A172 (cell line): ENCODE measurements at places on chromosomes 5 and 9.

GRCh38 chr9:121538221-121538620 is 38.6 kb upstream of the GGTA1 start:
- no peak for DNase-seq

GRCh38 chr5:13427827-13428557 is 516.5 kb downstream of the DNAH5 start:
- DNase-seq, result peak; percentile 1

DNA sequence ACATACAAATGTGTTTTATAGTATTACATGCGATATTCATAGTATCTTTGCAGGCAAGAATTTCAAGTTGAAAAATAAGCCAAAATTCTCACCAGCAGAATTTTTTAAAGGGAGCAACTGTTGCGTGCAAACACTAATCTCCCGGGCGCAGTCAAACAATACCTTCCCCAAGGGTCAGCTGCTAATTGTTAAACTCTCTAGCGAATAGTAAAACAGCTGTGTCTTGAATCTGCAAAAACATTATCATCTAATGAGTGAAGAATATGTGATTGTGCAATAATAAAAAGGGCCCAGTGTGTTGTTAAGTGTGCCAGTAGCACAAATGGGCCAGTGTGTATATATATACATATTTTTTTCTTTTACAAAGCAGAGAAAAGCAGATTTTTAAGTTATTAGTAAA is 131.4 kb downstream of the CCDC192 start:
- DNase-seq, result no peak

- DNase-seq, result peak; percentile 85
These were observed 26.6 kb upstream of the ABLIM3 start for GRCh38 chr5:149114403-149115312.

- DNase-seq, result peak; percentile 98
These were observed at the start of gene TOR4A for GRCh38 chr9:137277329-137278041. Gene TOR4A, plus strand, starts transcription at chr9:137277726. Its CDS starts 964 bp downstream, at chr9:137278690.

GRCh38 chr5:81169924-81170323 is 63.2 kb upstream of the CKMT2 start:
- DNase-seq, result no peak

DNA sequence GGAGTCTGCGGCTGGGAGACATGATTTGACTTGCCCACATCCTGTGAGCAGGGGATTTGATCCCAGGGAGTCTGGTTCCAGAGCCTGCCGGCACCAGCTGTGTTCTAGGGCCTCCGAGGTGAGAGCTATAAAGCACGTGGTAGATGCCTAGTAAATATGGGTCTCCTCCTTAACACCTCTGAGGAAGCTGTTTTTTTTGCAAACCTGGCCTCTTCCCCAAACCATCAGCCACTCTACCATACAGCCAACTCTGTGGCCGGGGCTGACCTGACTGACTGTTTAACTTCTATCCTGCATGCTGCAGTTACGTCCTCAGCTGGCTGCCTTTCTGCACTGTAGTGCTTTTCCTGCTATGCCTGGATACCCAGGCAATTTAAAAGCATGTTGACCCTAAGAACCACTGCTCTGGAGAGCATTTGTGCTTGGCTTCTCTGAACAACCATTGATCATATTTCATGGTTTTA is 220.5 kb downstream of the SLIT3 start:
- no peak for DNase-seq

GRCh38 chr5:481347-481746 is 38.4 kb downstream of the EXOC3 start:
- DNase-seq, result no peak

DNA sequence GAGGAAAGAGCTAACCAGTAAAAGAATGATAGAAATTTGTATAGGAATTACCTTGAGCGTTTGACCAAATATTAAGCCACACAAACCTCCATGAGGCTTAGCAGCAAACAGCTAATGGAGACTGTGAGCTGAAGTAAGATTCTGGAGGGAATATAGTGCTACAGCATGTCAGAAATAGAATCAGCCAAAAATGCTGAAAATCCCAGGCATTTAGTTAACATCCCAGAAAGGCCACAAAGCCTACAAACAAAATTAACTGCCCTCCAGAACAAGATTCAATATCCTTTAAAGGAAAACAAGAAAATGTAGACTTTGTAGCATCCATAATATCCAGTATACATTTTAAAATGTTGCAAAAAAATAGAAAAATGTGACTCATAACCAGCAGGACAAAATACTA is 257.8 kb upstream of the TUSC1 start:
- no peak for DNase-seq

DNA sequence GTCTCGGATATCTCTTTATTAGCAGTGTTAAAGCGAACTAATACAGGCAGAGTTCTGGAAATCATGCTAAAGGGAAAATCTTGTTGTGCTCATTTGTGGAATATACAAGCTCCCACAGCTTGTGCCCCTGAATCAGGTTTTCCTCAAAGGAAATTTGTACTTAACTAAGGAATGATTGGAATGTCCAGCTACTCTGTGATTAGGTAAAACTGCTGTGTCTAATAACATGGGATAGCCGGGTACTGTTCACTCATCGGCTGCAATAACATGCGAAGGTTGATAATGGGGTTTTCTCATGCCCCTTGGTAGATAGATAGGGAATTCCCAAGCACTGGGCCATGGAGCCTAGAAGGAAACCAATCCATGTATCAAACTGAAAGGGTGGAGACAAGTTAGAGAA is 306.7 kb downstream of the NR2F1-AS1 start:
- peak; percentile 48 for DNase-seq

DNA sequence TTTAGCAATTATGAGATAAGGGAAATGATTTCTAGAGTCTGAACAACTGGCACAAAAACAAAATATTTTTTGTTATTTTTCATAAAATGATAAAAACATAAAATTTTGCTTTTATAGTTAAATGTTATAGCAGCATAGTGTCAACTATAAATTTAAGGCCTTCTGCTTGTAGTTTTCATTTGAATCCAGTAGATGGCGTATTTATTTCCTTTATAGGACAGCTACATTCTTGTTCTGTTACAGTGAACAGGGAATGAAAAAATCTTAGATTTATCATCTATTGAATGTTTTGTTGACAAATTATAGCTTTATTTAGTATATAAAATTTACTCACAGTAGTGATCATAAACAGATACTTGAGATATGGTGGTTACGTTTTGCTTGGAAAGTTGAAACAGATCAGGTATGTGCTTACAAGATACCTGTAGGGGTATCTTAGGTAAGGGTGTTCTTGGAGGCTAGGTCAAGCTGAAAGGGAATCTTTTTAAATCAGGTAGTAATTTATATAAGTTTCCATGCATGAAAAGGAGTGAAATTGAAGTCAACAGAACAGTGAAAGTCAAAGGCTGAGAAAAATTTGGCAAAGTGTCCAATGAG is 239.3 kb upstream of the GRIN3A start:
- peak; percentile 48 for DNase-seq

- DNase-seq, result peak; percentile 47
These were observed 234.6 kb upstream of the CD180 start for GRCh38 chr5:67431191-67431590.

- no peak for DNase-seq
These were observed 59.3 kb downstream of the RAPGEF6 start for GRCh38 chr5:131575660-131576227.

DNA sequence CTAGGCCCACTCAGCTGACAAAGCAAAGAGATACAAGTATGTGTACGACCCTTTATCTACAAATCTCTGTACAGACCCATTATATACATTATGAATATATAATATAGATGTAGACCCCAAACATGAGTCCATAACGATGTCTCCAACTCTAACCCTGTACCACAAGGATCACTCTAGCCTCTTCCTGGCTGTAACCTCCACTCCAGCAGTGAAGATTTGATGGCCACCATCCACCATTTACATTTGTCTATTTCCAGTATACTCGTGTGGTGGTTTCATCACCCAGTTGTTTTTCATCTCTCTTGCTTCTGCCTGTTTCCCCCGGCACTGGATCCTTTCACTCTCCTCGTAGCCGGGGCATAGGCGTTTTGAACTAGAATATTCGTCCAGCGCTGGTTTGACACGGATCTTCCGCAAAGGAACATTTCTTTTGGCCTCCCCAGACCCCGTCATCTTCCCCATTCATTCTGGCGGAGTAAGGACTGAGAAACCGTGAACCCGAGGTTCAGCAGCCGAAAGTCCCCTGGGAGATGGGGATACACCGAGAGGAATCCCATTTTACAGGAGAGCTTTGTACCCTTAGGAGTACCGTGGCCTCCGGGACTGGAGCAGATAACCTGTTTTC is 828 bp upstream of the TRIO start:
- DNase-seq, result no peak

GRCh38 chr5:67202828-67203227 is 6.2 kb upstream of the CD180 start:
- no peak for DNase-seq

GRCh38 chr9:86860006-86860405 is 87.3 kb downstream of the GAS1 start:
- no peak for DNase-seq

DNA sequence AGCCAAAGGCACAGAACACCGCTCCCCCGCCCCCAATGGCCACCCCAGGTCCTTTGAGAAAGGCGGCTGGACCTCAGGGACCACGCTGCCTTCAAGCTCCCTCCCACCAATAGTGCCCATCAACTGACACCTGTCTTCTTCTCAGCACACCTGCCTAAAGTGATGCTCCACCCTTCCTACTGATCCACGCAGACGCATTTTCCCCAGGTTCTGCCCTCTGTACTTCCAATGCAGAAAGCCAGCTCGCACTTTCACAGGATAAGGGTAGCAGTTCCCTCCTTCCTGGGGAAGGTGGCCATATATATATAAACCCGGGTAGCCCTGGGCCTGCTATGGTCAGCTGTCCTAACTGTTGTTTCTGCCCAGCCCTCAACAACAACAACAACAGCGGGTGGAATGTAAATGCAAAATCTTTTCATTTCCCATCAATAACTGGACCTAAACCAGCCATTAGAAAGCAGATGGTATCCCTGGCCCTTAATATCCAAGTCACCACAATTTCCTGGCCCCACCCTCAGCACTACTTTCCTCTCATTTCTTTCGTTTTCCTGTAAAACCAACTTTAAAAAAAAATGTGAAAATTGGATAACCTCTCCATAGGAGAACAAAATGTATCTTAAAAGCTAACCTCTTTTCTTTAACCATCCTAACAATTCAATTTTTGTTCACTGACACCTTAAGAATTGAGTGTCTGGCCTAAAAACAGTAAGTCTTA is 1.7 kb downstream of the GOLM1 start:
- no peak for DNase-seq

- no peak for DNase-seq
These were observed 577.5 kb upstream of the WWC1 start for GRCh38 chr5:167713896-167714295.

DNA sequence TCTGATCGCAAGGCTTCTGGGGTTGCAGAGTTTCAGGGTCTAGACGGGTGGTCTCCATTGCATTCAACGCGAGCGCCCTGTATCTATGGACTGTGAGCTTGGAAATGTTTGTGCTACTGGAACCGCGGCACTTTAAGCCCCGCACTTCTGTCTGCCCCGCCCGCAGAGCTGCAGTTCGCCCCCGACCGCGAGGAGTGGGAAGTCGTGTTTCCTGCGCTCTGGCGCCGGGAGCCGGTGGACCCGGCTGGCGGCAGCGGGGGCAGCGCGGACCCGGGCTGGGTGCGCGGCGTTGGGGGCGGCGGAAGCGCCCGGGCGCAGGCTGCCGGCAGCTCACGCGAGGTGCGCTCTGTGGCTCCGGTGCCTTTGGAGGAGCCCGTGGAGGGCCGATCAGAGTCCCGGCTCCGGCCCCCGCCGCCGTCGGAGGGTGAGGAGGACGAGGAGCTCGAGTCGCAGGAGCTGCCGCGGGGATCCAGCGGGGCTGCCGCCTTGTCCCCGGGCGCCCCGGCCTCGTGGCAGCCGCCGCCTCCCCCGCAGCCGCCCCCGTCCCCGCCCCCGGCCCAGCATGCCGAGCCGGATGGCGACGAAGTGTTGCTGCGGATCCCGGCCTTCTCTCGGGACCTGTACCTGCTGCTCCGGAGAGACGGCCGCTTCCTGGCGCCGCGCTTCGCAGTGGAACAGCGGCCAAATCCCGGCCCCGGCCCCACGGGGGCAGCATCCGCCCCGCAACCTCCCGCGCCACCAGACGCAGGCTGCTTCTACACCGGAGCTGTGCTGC is 1.0 kb downstream of the ADAMTS19 start:
- no peak for DNase-seq

DNA sequence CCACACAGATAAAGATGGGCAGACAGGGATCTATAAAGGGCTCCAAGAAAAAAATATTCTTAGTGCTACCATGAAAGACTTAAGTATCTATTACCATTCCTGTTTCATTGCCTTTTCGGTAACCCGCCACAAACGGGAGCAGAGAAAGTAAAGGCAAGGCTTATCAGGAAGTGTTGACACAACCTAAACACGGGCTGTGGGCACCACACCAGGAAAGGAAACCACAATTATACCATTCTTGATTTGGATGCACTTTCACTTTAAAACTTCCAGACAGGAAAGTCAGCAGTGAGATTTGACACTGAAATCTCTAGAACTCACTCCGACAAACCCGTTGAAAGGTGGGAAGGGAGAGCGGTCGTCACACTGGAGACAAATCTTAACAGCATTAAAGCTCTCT is 6.5 kb downstream of the TLE1 start:
- DNase-seq, result peak; percentile 44

DNA sequence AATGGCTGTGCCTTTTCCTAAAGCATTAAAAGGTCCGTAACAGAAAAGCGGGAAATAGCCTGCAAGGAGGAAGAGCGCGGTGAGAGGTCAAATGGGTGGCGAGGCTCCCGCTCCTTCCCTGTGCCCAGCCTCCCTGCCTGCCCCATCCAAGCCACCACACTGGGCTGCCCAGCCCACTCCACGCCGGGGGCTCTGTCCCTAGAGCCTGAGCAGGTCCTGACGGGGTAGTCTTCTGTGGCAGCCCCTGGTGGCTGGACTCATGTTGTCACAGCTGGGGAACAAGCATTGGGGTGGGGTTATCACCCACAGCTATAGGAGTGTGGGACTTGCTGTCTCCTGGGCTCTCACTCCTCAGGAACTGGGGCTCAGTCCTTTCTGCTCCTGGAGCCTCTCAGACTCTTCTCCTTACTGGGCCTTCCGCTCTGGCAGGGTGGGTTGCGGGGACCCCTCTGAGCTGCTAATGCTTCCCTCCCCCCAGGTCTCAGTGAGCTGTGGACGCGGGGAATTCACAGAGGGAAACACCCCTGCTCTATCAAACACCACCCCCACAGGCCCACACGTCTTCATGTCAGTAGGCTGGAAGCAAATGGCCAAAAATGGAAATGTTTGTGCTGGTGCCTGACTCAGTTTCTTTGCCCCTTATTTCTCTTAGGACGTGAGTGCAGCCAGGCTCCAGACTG is 152.4 kb upstream of the PHYKPL start:
- no peak for DNase-seq

GRCh38 chr9:109440117-109440515 is 58.0 kb downstream of the PTPN3 start:
- DNase-seq, result no peak
